ENCODE measurements at places on chromosomes 5 and 9. TPM values are rescaled to one million over a fixed set of nuclear protein-coding genes. Genes with fewer than 3 reads are reported as not detected.

NPDC1 gene
- total RNA-seq = 32.1 TPM

DNA sequence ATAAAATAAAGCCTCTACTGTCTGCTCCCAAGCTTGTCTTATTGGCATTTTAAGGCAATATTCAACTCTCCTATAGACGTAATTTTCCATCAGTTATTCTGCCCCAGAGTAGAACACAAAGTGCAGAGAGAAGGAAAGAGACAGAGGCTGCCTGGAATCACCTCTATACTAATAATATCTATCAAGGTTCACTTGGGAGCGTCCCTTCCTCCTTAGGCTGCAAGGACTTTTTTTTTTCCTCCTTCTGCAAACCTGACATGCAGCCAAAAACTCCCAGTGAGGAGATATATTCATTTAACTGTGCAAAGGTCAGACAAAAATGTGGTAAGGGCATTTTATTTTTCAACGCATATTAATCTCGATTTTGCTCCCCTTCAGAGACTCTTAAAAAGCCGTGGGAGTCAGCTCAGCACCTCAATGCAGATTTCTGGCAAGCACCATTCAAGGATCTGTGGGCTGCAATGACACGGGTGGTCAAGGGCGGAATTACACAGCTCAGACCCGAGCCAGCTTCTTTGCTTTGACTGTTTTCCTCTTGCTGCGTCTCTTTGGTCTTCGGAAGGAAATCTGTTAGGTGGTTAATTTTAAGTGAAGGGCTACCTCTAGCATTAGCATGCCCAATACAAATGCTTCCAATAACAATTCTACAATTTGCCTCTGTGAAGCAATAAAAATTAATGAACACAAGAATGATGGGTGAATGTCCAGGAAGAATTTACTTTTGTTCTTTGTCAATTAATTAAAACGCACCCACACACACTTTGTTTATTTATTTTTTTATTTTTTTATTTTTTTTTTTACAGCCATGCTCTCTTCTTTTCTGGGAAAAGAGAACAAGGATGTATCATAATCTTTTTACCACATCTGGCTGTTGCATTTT lies 587.7 kb upstream of the GRAMD2B start:
- DNase-seq = peak; percentile 85

DNA sequence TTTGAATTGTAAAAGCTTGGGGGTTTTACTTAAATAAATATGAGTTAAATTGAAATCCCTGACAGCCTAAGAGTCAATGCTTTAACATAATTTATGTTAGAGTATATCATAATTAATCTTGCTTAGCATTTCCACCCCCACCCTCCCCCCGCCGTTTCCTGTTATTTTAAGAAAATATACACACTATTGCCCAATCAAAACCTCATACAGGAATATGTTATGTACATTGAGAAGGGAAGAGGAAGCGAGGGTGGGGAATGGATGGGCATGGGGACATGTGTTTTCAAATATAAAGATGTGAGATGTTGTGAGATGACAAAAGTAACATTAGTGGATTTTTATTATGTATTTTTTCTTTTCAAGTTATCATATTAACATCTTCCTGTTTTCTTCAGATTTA lies 561.1 kb upstream of the MEF2C start:
- DNase-seq = no peak

DNA sequence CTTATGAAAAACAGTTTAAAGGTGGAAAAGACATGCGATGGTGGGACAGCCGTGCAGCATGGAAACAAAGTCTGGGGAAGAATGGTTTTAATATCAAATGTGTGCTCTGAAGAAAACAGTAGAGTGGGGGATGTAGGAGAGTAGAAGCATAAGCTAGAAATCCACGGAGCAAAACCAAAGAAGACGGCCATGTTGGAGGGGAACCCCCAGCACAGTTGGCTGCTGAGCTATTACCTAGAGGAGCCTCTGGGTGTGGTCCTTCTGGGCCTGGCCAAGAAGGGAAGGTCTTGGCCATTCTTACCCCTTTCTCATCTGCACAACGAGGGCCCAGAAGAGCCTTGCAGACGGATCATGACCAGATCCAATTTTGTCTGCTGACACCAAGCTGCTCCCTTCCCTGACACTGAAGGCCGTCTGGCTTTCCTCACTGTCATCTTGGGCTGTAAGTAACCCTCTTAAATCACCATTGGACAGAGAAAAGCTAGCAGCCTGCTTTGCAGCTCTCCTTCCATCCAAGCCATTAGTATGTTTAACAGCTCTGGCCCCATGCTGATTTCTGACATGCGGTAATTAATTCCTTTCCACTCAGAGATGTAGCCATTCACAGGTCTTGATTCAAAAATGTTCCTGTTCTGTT lies 189.5 kb downstream of the SEC61B start:
- no peak for DNase-seq

KIF4B gene
- total RNA-seq = under 0.01 TPM

GRCh38 chr5:59282726-59283125 lies 610.8 kb downstream of the PDE4D start:
- DNase-seq = peak; percentile 66

DNA sequence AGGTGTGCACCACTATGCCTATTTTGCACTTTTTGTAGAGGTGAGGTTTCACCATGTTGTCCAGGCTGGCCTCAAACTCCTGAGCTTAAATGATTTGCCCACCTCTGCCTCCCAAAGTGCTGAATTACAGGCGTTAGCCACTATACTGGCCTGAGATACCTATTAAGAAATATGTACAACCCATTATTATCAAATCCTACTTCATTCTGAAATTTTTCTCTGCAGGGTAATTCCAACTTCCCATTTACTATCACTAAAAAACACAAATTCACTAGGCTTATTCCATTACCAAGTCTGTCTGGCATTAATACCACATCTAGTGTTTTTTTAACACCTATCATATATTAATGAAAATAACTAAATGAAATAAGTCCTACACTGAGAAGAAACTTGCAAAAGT lies 18.2 kb downstream of the PPP2CA start:
- no peak for DNase-seq

GRCh38 chr9:34203275-34203991 lies 24.6 kb downstream of the UBAP1 start:
- DNase-seq = peak; percentile 79

FUT7 gene
- not detected for total RNA-seq
